ENCODE measurements at places on chromosomes 2 and 18. TPM values are rescaled to one million over a fixed set of nuclear protein-coding genes. Genes with fewer than 3 reads are reported as not detected.

- H3K4me1 ChIP-seq: peaks cover 8% of the 10 kb centered on the region
- H3K36me3 ChIP-seq: peaks cover 91% of the 10 kb centered on the region
- no peak overlapping the region for H3K4me3 ChIP-seq
- no peak overlapping the region for H3K27ac ChIP-seq
- no peaks in the 10 kb centered on the region for H3K27me3 ChIP-seq
These were observed 42.3 kb downstream of the XRCC5 start for GRCh38 chr2:216151313-216152025.

GRCh38 chr2:241146286-241146685 lies 3.0 kb downstream of the PASK start:
- no peaks in the 10 kb centered on the region for H3K4me1 ChIP-seq
- no peak for DNase-seq
- H3K27ac ChIP-seq: no peak overlapping the region

DNA sequence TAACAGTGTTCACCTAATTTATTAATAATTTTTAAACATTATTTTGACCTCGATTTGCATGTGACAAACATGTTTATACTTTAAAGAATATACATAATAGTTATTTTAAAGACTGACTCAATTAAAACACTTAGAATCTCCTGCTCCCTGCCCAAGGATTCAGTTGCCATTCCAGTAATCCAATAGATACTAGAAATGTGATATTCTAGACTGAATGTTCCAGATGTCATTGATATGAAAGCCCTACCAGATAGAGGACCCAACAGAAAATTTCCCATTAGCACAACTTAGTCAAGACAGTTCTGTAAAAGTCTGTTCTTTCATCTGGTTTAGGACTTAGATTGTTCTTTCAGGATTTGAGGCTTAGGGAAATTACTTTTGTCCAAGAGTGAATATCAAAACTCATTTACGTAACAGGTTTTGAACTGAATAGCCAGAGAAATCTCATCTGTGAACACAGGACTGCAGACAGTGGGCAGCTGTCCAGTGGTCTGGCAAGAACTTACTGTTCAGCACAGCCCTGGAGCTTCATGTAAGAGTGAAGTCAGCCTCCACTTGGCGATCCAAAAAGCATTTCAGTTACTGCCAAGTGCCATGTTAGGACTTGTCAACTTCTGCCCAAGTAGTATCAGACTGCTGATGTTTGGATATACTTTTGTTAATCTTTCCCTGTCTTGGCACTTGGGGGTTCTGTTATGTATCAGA lies 77.5 kb downstream of the OSBPL6 start:
- no peaks in the 10 kb centered on the region for H3K36me3 ChIP-seq
- DNase-seq: no peak
- no peaks in the 10 kb centered on the region for H3K4me1 ChIP-seq
- H3K27ac ChIP-seq: no peak overlapping the region
- H3K4me3 ChIP-seq: no peak overlapping the region

DNA sequence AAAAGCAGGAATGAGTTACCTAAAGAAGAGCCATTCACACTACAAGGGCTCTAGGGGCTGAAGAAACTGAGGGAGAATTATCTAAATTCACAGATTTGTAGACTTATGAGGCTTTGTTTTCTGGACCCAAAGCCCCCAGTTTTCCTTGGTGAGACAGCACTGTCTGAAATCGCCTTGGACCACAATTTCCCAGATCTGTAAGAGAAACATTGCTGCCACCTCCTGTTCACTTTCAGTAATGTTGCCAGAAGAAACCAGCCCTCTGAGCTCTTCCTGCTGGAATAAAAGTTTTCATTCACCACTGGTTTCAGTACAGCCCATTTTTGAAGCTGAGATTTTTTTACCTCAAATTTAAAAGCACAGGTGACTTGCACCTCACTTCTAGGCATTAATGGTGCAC lies 169.2 kb downstream of the CDH20 start:
- H3K27ac ChIP-seq: no peak overlapping the region
- no peak overlapping the region for H3K4me3 ChIP-seq

GRCh38 chr2:240917684-240918257 lies 11.6 kb downstream of the CROCC2 start:
- no peak overlapping the region for H3K27ac ChIP-seq
- no peak overlapping the region for H3K4me3 ChIP-seq
- DNase-seq: no peak

- H3K4me3 ChIP-seq: no peak overlapping the region
- no peak overlapping the region for H3K27ac ChIP-seq
- H3K27me3 ChIP-seq: no peaks in the 10 kb centered on the region
- H3K36me3 ChIP-seq: no peaks in the 10 kb centered on the region
These were observed 50.1 kb downstream of the CD226 start for GRCh38 chr18:69897397-69898108.

Gene MYOM1
- total RNA-seq: 0.07 TPM

DNA sequence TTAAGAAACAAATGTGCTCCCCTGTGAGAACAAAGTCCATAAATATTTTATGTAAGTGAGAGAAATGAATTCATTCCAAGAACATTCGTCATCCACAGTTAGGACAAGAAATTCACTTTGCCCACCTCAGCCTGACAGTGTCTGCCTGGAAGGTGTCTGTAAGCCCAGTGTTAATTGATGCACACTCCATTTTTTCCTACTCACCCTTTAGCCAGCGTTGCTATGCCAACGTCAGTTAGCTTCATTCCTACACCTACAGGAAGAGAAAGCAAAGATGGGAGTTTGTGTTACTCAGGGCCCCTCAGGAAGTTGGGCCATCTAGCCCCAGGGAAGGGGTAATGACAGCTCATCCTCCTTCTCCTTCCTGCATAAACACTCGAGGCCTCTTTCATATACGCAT lies 131.0 kb downstream of the ALPK2 start:
- no peak overlapping the region for H3K27ac ChIP-seq
- no peak overlapping the region for H3K4me3 ChIP-seq
- H3K27me3 ChIP-seq: no peaks in the 10 kb centered on the region

- H3K36me3 ChIP-seq: peaks cover 14% of the 10 kb centered on the region
- H3K4me3 ChIP-seq: no peak overlapping the region
- no peak overlapping the region for H3K27ac ChIP-seq
- DNase-seq: no peak
- no peaks in the 10 kb centered on the region for H3K4me1 ChIP-seq
These were observed 11.5 kb downstream of the PGAP1 start for GRCh38 chr2:196914867-196915460.

DNA sequence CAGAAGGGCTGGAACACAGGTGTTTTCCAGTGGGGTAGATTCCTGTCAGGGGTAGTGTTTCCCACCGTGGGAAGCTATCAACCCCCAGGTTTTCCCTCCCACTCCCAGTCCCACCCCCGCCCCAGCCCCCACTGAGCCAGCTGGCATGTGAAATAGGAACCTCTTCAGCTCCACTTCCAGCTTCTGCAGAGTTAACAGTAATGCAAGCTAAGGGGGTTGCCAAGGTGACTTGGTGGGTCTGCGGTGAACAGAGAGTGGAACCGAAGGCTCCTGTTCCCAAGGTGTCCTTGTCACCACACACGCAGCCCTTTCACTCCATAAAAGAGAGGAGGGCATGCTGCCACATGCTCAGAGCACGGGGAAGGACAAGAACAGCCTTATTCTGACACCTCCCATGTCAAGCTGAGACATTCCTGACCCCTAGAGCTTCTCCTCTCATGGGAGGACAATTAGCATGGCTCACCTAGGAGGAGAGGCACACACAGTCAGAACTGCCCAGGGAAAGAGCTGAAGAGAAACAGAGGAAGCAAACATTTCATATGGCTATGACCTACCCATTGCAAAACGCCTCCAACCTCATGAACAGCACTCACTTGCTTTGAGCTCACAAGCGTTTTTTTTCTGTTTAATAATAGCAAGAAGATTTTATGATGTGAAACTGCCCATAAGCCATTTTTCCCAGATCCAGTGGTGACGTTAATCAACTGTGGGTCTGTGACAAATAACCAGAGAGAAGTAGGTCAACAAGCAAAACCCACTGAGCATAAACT lies 39.8 kb upstream of the TBC1D8 start:
- no peak for DNase-seq
- H3K36me3 ChIP-seq: no peaks in the 10 kb centered on the region
- H3K4me3 ChIP-seq: no peak overlapping the region

GRCh38 chr2:50333529-50334228 lies 698.3 kb downstream of the NRXN1 start:
- H3K27ac ChIP-seq: no peak overlapping the region
- H3K4me1 ChIP-seq: no peaks in the 10 kb centered on the region
- DNase-seq: no peak
- H3K27me3 ChIP-seq: peaks cover 20% of the 10 kb centered on the region
- no peak overlapping the region for H3K4me3 ChIP-seq
- no peaks in the 10 kb centered on the region for H3K36me3 ChIP-seq

DNA sequence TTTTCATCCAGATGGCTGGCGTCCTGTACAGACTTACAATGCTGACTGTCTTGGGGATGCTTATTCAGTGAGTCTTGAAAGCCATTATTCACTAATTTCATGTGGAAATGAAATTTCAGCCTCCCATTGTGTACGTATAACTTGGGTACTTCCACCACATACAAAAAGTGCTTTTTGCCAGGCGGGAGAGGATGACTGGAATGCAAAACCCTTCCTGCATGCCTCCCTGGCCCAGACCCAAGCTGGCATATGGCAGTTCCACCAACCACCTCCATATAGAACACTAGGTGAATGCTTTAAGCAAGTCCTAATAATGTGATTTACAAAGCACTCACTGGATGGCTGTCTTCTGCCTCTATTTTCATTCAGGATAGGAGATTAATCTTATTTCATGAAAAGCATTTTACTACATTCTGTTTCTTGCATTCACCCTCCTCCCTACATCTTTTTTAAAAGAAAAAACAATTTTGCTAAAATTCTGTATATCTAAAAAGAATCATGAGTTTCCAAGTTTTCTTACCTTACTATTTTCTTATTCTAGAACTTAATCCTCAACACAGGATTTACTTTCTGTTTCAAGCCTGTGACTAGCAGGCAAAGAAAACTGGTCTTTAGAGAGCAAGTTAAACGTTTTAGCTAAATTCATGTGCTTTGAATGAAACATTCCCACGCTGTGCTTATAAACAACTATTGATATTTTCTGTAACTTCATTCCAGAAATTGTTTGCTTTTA lies 327.6 kb downstream of the NCKAP5 start:
- no peak overlapping the region for H3K27ac ChIP-seq
- no peak for DNase-seq
- H3K4me1 ChIP-seq: peaks cover 6% of the 10 kb centered on the region
- no peaks in the 10 kb centered on the region for H3K36me3 ChIP-seq
- no peak overlapping the region for H3K4me3 ChIP-seq
- no peaks in the 10 kb centered on the region for H3K27me3 ChIP-seq

Gene EPB41L3
- total RNA-seq: 39.5 TPM

- H3K4me1 ChIP-seq: no peaks in the 10 kb centered on the region
- no peaks in the 10 kb centered on the region for H3K36me3 ChIP-seq
- DNase-seq: no peak
- H3K4me3 ChIP-seq: no peak overlapping the region
These were observed 824.3 kb upstream of the ZEB2 start for GRCh38 chr2:145344076-145344724.

DNA sequence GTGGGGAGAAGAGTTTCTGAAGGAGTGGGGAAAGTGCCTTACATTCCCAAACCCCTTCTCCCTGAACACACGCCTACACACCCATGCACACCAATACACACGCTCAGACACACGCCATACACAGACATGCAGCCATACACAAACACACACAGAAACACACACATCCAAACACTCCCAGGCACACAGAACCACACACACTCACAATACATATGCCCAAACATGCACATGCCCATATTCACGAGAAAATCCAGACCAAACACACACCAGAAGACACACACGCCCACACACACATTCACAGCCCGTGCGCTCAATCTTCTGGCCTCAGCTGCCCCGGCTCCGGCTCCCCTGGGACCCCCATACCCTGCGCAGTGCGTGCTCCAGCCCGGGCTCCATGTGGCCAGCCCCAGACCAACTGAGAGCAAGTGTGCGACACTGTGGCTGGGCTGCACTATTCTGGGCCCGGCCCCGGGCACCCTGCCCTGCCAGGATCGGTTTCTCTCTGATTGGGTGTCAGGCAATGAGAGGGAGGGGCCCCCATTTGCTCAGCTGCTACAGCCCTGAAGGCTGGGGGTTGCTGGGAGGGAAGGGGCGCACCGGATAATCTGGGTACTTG lies at the start of gene PRKAG3:
Gene PRKAG3 (minus strand): TSS at position 426 of the 613 bp plus-strand sequence.
- no peak within 1 kb of the TSS for H3K4me3 ChIP-seq
- peaks cover 27% of the 10 kb centered on the region for H3K4me1 ChIP-seq
- H3K27ac ChIP-seq: no peak within 1 kb of the TSS

DNA sequence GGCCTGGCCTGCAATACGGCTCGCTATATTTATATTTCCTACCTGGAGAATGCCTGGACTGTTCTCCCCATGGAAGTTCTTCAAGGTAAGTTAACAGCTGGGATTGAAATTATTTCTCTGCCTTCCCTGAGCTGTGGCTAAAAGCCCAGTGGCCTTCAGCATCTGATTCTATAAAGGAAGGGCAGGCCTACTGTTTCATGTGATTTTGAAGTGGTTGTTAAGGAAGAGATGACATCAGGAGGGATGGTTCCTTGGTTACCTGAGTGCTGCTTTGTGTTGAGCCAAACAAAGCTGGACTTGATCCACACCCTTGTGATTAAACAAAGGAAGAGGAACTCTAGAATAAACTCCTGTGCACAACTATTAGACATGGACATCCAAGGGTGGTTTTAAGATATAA lies 61.6 kb downstream of the MFSD6 start:
- H3K4me1 ChIP-seq: peaks cover 40% of the 10 kb centered on the region
- peak overlapping the region; percentile 89 for H3K27ac ChIP-seq

- H3K4me1 ChIP-seq: peaks cover 9% of the 10 kb centered on the region
These were observed 33.5 kb downstream of the SOWAHC start for GRCh38 chr2:109647636-109648035.

Gene HOXD4
- 1.8 TPM for total RNA-seq

- H3K4me1 ChIP-seq: no peaks in the 10 kb centered on the region
- no peak overlapping the region for H3K27ac ChIP-seq
- H3K27me3 ChIP-seq: no peaks in the 10 kb centered on the region
- H3K4me3 ChIP-seq: no peak overlapping the region
- peak; percentile 3 for DNase-seq
These were observed 166.3 kb upstream of the NYAP2 start for GRCh38 chr2:225233234-225233633.

All from PC-3 (cell line).